SHP77 (cell line): ENCODE measurements at places on chromosomes 2 and 18.

DNA sequence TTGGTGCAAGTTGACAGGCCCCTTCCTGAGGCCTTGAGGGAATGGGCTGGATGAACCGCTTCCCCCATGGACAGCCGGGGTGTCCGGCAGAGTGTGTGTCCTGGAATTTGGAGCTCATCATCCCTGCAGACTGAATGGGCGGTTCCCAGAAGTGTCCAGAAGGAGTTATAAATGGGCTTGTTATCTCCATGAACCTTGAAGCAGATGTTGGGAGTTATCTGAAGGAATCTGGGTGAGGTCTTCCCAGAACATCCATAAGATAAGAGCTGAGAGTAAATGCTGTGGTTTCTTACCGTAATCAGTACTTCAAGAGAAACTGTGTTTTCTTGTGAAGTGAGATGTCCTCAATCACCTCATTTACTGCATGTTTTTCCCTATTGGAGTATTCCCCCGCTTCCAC is 21.1 kb downstream of the PLB1 start:
- DNase-seq = no peak

DNA sequence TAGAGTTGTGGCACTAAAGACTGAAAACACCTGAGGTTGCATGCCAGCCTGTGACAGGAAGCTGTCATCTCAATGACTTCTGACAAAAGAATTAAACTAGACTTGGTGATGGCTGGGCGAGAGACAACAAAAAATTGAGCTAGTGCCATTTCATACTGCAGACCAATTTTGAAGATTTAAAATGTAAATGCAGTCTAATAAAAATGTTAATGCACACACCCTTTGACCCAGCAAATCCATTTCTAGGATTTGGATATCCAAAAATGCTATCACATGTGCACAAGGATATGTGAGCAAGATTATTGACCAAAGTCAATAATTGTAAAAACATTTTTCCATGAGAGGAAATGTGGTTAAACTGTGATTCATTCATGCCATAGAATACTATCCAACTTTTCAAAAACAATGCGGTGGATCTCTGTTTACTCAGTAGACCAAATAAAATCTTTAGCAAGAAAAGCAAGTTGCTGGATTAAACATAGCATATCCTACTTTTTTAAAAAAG is 5.6 kb downstream of the FBXO36 start:
- DNase-seq = no peak

GRCh38 chr2:143128681-143129580 is at the start of gene ARHGAP15:
ARHGAP15 (plus strand) TSS chr2:143129419.
- peak; percentile 1 for DNase-seq

- no peak for DNase-seq
Measured at GRCh38 chr2:100446696-100447095, 23.6 kb upstream of the NMS start.

GRCh38 chr2:84897773-84898172 is 7.7 kb upstream of the TMSB10 start:
- no peak for DNase-seq

DNA sequence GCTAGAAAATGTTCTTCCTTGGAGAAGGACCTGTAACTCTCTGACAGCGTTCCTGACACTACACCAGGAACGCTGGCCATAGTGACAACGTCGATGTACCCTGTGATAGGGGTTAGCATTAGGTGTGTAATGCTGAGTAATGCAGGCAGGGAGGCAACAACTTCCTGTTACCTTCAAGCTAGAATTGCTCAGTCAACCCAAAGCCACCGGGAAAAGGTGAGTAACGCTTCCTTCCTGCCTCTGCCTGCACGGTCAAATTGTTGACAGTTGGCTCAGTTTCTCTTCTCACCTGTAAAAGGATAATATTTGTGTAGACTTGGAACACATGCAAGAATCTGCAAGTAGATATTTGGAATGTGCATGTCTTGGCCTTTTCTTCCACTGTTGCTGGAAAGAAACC is 12.7 kb downstream of the FAM110C start:
- DNase-seq = no peak

DNA sequence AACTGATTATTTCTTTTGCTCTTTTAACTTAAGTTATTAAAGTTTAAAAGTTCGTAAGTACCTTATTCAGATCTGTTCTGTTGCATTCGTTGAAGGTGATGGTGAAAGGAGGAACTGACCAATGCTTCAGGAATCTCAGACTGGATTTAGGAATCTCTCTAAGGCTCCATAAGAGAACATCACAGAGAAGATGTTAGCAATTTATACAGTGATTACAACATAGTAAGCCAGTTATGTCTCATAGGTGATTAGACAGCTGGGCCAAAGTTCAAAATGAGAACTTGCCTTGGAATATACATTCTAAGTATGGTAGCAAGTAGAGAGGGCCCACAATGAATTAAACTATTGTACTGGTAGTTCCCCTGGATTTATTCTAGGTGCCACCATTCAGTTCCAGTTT is 3.2 kb downstream of the MARS2 start:
- no peak for DNase-seq

GRCh38 chr18:5720132-5720531 is 175.2 kb downstream of the TMEM200C start:
- no peak for DNase-seq

GRCh38 chr18:75016025-75016717 is 192.8 kb downstream of the PTGR3 start:
- no peak for DNase-seq

- DNase-seq = peak; percentile 88
Measured at GRCh38 chr2:120661551-120661950, 74.1 kb upstream of the GLI2 start.

DNA sequence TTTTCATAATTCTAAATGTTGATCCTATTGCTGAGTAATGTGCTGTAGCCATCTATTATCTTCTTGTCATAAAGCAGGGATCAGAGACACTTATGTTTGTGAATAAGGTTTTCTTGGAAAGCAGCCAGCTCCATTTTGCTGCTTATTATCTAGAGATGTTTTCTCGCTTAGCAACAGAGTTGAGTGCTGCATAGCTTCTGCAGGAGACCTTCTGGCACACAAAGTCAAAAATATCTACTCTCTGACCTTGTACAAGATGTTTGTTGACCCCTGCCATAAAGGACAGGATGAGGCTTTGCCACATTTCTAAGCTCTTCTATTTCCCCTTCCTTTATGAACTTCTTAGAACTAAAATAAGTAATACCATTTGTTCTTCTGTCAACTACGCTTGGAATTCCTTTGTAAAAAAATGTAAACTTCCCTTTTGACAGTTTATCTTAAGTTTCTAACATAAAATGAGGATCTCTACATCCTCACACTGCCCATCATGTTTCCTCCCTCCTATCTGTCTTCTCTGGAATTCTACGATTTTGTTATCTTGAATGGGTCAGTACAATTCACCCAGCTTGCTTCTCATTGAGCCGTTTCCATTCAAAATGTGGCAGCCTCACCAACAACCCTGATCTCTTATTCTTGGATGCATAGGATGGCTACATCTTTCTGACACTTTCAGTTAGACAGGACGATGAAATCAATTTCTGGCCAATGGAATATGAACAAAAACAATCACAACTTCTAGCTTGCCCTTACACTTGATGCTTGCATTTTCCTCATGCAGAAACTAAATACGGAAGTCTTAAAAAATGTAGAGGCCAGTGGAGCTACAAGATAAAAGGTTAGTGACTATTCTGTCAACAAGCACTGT is 1377.0 kb downstream of the SUCLG1 start:
- DNase-seq = peak; percentile 89

DNA sequence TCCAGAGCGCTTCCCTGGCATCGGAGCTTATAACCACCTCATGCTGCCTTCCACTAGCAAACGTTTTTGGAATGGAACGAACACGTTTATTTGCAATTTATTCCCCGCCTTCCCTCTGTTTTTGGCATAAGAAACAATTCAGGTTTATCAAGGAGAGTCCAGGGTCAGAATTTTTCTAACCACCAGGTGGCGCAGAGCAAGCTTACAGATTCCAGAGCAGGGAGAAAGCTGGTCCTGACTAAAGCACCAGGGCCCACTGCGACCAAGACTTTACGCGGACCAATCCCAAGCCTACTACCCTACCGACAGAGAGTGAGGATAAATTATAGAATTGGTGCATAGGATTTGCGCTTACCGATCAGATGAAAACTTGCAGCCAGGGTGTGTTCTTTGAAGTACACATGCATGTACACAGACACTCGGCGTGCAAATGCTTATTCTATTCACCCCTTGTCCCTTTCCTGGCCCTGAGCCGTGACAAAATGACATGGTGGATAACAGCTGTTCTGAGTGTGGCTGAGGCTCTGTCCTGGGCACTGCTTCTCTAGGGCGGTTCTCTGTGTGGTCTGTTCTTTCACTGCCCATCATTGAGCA is 34.7 kb downstream of the NAPG start:
- peak; percentile 39 for DNase-seq

DNA sequence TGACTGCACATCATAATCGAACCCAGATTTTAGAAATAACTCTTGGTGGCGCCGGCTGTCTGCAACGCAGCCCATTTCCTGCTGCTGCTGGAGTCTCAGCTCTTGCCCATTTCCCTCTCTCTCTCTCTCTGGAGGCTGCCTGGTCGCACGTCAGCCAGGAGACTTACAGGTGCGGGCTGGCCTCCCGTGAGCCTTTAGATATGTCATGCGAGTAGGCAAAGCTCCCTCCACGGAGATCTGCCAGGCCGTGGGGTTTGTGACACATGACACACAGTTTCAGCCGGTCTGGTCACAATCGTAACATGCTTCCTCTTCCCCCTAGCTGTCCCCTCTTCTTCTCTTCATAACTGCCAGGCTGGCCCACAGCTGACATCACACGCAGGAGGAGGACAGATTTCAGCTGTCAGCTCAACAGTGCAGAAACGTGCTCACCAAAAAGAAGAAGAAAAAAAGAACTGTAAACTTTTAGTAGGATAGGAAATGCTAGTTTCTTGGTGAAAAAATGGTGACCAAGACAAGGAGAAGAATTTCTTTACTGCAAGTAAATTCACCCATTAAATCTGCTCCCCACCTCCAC is 489.3 kb downstream of the ZNF516 start:
- DNase-seq = no peak

DNA sequence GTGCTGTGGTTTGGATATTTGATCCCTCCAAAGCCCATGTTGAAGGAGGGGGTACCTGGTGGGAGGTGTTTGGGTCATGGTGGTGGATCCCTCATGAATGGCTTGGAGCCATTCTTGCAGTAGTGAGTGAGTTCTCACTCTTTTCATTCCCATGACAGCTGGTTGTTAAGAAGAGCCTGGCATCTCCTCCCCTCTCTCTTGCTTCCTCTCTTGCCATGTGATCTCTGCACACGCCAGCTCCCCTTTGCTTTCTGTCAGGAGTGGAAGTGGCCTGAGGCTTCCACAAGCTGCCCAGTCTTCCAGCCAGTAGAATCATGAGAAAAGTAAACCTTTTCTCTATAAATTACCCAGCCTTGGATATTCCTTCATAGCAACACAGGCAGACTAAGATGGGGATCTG is 8.6 kb downstream of the ADD2 start:
- DNase-seq = no peak
